ENCODE measurements at places on chromosomes 7 and 10.

- no peak for DNase-seq
These were observed 182.1 kb downstream of the AUTS2 start for GRCh38 chr7:69780379-69780778.

- no peak for DNase-seq
These were observed 48.2 kb downstream of the PON1 start for GRCh38 chr7:95276114-95276513.

DNA sequence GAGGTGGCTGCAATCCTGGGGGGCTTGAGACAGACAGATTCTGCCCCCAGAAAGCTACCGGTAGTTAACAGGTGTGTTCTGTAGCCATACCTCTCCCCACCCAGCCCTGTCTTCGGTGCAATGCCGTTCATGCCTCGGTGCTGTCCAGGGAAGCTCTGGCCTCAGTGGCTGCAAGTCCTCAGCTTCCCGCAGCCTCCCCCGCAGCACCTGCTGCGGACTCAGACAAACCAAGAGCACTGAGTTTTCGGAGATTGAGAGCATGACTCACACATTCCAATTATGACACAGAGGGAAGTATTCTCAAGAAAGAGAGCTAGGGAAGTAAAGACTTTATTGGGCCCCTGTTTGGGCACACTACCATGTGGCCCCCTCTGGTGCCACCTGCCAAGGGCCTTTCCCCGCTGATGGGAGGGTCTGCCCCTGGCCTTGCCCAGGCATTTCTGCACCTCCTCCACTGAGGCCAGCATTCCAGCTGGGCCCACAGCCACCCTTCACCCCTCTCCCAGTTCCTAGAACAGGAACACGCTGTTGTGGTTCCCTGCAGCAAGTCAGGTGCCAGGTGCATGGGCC lies 30.2 kb upstream of the EZH2 start:
- no peak for DNase-seq

GRCh38 chr7:86991771-86992191 lies 67.7 kb downstream of the ELAPOR2 start:
- no peak for DNase-seq

DNA sequence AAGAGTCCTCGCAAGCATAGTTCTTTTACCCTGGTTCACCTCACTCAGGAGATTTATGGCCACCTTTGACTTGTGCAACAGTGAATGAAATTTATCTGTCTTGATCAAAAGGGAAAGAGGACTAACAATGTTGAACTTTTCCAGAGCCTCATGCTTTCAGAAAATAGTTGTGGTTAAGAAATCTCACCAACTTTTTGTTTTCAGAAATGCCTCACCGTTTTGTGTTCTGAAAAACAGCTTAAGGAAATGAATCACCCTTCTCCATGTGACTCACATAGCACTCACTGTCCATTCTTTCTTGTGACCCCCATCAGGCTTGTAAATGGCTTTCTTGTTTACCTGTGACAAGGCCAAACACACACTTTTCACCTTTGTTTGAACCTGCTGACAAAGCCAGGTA lies 148.6 kb upstream of the FAM3C start:
- no peak for DNase-seq

- peak; percentile 37 for DNase-seq
These were observed 15.6 kb upstream of the PLEKHS1 start for GRCh38 chr10:113735913-113736312.

DNA sequence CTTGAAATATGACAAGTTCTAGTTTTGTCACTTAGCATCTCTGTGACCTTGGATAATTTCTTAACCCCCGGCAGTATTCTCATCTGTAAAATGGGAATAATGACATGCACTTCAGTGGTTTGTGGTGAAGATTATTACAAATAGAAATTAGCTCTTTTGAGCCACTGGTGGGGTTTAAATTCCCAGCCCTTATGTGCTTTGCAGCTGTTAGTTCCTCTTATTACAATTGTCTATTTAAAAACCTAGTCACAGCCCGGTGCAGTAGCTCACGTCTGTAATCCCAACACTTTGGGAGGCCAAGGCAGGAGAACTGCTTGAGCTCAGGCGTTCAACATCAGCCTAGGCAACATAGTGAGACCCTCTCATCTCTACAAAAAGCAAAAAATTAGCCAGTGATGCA lies 30.1 kb downstream of the CAV1 start:
- no peak for DNase-seq

GRCh38 chr10:44249490-44249889 lies 135.4 kb downstream of the CXCL12 start:
- no peak for DNase-seq

DNA sequence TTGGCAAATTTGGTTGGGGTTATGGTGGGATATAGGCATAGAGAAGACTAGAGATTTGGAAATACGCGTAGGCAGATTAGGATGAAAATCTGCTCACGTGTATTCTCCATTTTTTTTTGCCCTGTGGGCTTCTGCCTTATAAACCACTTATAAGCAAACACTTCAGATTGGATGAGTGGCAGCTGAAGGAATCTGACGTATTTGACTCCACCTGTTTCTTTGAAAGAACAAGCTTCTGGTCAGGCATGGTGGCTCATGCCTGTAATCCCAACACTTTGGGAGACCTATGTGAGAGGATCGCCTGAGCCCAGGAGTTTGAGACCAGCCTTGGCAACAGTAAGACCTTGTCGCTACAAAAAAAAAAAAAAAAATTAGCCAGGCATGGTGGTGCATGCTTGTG lies 5.1 kb downstream of the STK31 start:
- DNase-seq = no peak

- no peak for DNase-seq
These were observed 36.5 kb downstream of the COBL start for GRCh38 chr7:51280156-51280555.

- no peak for DNase-seq
These were observed 364.6 kb upstream of the PODXL start for GRCh38 chr7:131921016-131921415.

GRCh38 chr7:4726566-4726965 lies 44.5 kb downstream of the FOXK1 start:
- DNase-seq = no peak

DNA sequence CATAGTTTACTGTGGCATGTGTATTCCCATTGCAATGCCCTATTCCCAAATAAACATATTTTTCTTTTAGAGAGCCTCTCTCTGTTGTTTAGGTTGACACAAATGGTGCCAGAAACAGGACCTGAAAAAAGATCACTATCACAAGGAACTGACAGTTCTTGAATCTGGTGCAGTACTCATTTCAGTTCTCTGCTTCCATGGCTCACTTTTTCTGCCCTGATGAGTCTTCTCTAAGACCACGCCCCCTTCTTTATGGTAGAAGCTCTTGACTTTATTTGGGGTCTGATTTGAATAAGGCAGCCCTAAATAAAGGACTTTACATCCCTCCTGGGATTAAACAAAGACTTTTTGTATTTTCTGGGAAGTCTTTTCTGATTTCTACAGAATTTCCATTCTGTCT lies 3.5 kb upstream of the CCDC126 start:
- DNase-seq = no peak

DNA sequence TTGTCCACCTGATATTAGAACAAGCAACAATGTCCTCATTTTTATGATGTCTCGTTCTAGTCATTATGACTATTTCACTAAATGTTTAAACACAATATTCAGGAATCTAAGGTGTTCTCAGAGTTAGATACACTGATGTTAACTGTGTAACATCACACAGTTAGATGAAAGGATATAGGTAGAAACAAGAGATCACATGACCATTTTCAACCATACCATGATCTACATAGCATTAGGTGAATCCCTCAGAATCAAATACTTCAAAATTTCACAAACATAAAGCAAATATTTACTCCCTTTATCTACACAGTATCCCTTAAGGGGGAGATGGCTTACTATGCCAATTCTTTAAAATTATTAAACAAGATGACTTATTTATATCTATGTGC lies 90.3 kb downstream of the ANK3 start:
- DNase-seq = no peak

GRCh38 chr7:130231792-130232191 lies 24.1 kb downstream of the SSMEM1 start:
- DNase-seq = no peak

- no peak for DNase-seq
These were observed 673.9 kb downstream of the PARD3 start for GRCh38 chr10:34141032-34141680.

- no peak for DNase-seq
These were observed 10.3 kb upstream of the AGR3 start for GRCh38 chr7:16891874-16892643.

DNA sequence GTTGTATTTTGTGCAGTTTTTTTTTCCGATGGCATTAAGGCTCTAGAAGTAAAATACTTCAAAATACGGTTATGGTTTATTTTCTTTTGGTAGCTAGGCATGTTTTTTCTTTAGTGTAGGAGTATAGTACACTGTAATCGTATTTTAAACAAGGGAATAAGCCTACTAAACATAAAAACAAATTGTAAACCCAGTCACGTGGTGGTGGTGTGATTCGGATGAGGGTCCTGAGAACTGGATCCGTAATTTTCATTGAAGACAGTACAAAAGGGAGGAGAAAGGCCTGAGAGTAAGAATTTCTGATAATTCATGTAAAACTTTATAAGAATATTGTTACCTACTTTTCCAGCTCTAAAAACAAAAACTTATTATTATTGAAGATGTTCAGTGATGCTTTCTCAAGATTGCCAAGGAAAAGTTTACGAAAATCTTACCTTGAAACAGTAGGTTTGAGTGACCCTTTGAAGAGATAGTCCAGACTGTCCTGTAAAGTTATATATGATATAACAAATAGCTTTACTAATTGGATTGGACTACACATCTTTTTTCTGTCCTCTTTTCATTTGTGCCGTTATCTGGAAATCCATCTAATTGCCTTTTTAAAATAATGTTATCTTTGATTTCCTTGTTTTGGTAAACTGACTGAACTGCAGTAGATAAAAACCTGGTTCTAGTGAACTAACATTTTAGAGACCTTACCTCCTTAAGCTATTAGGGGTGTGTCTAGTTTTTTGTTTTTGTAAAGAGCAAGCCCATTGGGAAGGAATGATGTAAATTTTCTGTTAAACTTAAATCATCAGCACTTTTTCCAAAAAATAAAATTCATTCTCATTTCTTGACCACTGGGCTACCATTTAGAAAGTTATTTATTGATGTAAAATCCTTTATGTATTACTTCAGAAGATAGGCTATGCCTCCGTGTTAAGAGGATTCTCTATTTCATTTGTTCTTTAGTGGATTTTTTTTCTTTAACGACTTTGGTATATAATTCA lies 1.0 kb upstream of the PBLD start:
- no peak for DNase-seq

- no peak for DNase-seq
These were observed 74.6 kb upstream of the CC2D2B start for GRCh38 chr10:95833042-95833610.

GRCh38 chr7:25776744-25777123 lies 375.3 kb upstream of the NFE2L3 start:
- no peak for DNase-seq

- no peak for DNase-seq
These were observed 6.1 kb upstream of the SLC29A4 start for GRCh38 chr7:5276611-5277010.

DNA sequence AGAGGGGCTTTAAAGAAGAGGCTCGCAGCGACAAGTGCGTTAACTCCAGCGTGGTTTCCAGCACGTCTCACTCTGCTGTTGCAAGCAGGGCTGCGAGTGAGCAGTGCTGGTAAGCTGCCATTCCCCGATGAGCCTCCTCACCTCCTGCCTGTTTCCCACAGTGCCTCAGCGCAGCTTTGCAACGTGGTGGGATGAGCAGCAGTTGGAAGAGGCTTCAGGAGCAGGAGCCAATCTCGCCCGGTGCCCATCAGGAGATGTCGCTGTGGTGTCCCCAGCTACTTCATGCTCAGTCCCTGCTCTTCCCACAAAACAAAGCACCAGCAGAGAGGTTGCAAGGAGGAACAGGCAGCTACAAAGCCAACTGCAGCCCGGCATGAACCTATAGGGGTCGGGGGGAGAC lies 2.4 kb upstream of the ADARB2 start:
- DNase-seq = no peak

- DNase-seq = no peak
These were observed 276.2 kb downstream of the MDFIC start for GRCh38 chr7:115198143-115198542.

GRCh38 chr7:99737726-99738125 lies 2.7 kb upstream of the CYP3A7 start:
- DNase-seq = no peak
